ENCODE measurements at places on chromosomes 11 and 22.

DNA sequence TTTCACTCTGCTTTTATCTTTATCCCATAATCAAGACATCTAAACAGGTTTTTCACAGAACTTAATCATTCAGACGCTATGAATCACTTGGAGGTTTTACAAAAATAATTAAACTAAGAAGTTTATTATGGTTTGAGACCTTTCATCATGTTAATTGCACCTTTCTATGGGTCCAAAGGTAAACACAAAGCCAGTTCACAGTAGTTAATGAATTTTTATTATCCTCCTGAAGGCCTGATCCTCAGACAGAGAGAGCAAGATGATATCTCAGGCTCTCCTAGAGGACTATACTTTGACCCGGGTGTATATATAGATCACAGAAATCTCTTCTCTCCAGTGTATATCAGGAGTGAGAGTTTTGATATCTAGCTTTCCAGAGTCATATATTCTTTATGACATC lies 1044.3 kb upstream of the RAG2 start:
- DNase-seq, result no peak

DNA sequence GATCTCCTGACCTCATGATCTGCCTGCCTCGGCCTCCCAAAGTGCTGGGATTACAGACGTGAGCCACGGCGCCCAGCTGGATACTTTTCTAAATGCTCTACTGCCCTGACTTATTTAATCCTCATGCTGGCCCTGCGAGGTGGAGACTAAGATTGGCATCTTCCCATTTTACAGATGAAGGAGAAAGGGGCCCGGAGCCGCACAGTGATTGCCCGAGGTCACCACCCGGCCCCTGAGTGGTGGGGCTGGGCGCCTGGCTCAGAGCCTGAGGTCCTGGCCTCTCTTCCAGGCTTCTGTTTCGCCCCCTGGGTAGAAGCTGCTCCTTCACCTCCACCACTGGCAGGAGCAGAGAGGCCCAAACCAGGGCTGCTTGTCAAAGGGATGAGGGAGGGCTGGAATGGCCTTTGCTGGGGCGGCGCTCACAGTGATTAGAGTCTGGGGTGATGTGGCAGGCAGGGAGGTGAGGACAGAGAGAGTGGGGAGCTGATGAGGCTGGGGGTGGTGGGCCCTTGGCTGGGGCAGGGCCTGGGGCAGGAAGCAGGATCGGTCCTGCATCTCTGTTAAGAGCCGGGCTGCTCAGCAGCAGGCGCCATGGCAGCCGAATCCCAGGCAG lies 15.4 kb upstream of the MPPED1 start:
- DNase-seq, result no peak

- DNase-seq, result no peak
Observed at GRCh38 chr11:80163441-80163840, 722.6 kb upstream of the TENM4 start.

- no peak for DNase-seq
Observed at GRCh38 chr11:75430714-75431532, 2.1 kb downstream of the KLHL35 start.

DNA sequence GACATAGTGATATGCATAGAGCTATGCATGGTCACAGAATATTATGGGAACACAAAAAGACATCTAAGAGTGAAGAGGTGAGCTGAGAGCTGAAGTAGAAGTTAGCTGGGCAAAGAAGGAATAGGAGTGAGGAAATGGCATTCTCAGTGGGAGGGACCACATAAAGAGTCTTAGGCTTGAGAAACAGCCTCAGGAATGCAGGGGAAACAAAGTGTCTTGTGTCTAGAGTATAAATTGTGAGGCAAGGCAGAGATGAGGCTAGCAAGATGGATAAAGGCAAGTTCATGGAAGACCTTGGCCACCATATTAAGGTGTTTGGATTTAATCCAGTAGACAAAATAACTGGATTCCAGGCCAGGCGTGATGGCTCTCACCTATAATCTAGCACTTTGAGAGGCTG lies 40.6 kb upstream of the CRTAM start:
- DNase-seq, result no peak

- DNase-seq, result no peak
Observed at GRCh38 chr11:61586792-61587430, 6.0 kb upstream of the SYT7 start.

DNA sequence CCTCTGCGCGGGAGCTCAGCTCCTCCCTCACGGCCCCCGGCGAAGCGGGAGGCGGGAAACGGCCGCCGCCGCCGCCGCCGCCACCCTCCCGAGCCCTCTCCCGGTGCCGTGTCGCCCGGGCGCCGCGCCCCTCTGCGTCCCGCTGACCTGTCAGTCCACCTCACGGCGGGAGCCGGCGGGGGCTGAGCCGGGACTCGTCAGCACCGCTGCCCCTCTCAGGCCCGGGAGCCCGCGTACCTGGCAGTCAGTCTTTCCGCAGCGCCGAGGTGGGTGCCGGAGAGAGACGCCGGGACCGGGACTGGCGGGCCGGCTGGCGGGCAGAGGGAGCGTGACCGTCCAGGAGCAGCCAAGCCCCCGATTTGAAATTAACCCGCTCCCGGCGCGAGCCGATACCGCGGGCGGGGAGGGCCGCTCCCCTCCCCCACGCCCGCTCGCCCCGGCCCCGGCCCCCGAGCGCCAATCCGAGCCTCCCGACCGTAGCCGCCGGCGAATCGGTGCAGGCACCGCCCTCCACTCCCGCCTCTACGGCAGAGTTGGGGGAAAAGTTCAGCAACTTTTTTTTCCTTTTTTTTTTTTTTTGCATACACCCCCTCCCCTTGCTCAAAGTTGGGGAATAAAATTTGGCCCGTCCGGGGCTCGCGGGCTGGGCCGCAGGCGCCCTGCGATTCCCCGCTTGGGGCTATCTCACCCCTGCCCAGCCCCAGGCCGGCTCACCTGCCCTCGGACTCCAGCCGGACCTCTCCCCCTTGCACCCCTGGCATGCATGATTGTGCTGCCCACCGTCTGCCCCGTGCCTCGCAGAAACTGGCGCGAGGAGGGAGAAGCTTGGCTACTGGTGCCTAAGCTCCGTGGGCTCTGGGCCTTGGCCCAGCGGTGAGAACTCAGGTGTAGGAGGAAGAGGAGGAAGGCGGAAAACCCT lies 774 bp upstream of the E2F8 start:
- no peak for DNase-seq

DNA sequence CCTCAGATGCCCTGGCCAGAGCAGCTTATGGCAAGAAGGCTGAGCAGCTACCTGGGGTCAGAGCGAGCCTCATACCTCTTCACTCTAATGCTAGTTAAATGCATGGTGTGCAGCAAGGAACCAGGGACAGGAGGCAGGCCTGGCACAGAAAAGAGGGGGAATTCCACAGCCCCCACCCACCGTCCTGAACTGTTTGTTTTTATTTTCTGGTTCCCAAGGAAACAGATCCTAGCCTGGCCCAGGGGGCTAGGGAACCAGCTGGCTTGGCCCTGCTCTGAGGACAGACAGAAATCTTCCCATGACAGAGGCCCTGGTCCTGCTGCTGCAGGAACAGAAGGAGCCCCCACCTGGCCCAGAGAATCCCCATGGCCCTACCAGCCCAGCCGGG lies 40.4 kb downstream of the SLCO2B1 start:
- no peak for DNase-seq

DNA sequence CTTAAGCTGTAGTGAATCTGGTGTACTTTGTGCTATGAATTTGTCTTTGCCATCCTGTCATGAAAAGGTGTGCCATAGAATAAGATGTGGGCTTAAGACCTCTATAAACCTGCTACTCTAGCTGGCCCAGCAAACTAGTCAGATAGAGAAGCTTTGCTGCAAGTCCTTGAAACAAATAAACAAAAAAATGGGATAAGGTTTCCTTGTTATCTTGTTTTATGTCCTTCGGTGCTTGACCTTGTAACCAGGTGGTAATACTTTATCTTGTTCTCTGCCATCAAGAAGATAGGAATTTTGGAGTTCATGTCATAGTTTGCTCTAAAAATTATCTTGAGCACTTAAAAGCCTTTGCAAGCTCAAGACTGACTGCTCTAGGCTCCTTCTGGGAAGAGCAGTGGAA lies 14.3 kb upstream of the TMEM86A start:
- no peak for DNase-seq

GRCh38 chr22:46581538-46582244 lies 38.5 kb upstream of the GRAMD4 start:
- no peak for DNase-seq

GRCh38 chr11:2526808-2527381 lies 82.1 kb downstream of the KCNQ1 start:
- no peak for DNase-seq

DNA sequence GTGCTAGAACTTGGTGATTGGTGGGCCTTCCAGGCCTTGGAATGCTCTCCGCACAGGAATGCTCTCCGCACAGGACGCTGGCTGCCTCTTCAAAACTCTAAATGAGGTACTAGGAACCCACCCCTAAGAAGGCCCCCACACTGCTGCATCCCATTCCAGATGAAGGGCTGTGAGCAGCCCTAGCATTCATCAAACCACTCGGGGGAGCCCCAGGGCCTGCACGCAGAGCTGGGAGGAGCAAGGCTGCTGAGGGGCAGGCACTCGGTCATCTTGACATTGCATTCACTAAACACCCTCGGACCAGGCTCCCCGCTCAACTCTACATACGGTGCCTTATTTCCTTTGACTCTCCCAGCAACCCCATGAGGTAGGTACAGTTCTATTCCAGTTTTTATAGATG lies 49.2 kb upstream of the EMID1 start:
- no peak for DNase-seq

GRCh38 chr11:2551131-2551530 lies 106.3 kb downstream of the KCNQ1 start:
- DNase-seq, result no peak

DNA sequence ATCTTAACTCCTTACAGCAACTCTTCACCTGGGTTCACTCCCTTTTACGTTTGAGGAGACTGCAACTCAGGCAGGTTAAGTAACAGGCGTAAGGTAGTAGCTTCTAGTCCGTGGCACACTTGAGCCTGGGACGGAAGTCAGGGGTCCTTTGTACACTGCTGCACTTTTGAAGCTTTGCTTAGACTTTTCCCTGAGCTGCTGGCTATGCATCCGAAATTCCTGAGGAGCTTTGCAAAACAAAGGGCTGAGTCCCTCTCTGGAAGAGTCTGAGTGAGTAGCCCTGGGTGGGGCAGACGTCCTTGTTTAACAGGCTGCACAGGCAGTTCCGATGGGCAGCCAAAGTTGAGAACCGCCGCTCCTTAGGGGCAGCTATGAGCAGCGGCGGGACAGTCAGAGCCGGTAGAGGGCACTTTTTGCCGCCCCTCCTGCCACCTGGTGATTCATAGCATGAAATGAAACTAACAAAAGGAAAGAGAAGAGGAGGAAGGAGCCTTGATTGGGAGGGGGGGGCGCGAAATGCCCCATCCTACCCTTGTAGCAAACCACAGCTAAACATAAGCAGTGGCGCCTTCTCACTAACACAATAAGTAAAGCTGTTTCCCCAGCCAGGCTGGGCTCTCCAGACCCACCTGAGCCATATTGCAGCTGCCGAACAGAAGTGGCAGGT lies 1.4 kb downstream of the TMEM109 start:
- no peak for DNase-seq
